ENCODE measurements at places on chromosomes 2 and 18.

GRCh38 chr18:48866028-48866733 is 84.6 kb downstream of the SMAD7 start:
- DNase-seq = no peak

DNA sequence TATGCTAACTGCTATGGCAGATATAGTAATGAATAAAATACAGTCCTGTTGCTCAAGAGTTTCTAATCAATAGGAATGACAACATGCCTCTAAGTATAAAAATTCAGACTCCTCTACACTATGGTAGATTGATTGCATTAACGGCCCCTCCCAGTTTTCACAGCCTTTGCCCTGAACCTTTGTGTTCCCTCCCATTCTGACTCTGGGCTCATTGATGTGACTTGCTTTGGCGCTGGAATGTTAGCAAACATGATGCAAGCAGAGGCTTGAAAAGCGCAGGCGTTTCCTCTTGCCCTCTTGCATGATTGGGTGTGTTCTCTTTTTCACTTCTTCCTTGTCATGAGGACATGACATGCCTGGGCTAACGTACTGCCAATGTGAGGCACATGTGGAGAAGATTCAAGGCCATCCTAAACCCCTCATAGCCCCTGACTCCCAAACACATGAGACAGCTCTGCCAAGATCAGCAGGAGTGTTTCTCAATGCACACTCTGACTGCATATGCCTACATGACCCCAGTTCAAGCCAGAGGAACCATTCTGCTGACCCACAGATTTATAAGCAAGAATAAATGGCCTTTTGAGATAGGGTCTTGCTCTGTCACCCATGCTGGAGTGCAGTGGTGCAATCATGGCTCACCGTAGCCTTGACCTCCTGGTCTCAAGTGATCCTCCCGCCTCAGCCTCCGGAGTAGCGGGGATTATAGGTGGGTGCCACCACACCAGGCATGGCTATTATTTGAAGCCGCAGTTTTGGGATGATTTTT is 49.7 kb upstream of the CD28 start:
- peak; percentile 54 for DNase-seq

- peak; percentile 13 for DNase-seq
Measured at GRCh38 chr18:56522816-56523215, 115.6 kb downstream of the TXNL1 start.

DNA sequence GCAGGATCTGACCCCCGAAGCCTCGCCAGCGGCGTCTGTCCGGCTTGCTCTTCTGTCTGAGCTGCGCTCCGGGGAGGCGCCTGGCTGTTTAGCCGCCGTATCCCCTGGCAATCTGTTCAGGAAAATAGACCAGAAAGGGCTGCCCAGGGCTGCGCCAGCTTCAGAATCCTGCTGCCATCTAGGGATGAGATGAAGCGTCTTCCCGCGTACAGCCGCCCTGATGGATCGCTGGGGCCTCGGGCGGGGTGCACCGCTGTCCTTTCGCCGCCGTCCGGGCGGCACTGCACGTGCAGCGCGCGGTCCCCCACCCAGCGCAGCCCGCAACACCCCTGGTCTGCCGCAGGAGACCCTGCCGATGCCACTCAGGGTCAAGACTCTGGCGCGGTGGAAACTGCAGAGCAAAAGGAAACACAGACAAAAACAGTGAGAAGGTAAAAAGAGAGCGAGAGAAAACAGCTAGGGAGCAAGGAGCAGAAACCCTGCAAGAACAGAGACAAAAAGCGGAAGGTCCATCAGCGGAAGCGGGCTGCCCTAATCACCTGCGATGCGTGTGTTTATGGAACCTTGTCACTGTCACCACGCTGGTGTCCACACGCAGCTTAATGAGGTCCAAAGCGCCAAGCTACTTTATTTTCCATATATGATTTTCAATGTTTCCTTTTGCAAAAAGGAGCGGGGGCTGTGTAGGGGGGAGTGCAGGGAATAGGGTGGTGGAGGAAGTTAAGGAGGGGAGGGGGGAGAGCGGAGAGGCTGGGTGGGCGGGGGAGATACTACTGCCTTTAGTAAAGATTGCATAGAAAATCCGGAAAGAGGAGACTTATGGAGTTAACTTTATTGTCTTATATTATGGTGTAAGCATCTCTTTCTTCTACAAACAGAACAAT is 2113.3 kb upstream of the PIK3C3 start:
- DNase-seq = peak; percentile 92

GRCh38 chr2:74391209-74391579 is 11.1 kb upstream of the DCTN1 start:
- DNase-seq = no peak

DNA sequence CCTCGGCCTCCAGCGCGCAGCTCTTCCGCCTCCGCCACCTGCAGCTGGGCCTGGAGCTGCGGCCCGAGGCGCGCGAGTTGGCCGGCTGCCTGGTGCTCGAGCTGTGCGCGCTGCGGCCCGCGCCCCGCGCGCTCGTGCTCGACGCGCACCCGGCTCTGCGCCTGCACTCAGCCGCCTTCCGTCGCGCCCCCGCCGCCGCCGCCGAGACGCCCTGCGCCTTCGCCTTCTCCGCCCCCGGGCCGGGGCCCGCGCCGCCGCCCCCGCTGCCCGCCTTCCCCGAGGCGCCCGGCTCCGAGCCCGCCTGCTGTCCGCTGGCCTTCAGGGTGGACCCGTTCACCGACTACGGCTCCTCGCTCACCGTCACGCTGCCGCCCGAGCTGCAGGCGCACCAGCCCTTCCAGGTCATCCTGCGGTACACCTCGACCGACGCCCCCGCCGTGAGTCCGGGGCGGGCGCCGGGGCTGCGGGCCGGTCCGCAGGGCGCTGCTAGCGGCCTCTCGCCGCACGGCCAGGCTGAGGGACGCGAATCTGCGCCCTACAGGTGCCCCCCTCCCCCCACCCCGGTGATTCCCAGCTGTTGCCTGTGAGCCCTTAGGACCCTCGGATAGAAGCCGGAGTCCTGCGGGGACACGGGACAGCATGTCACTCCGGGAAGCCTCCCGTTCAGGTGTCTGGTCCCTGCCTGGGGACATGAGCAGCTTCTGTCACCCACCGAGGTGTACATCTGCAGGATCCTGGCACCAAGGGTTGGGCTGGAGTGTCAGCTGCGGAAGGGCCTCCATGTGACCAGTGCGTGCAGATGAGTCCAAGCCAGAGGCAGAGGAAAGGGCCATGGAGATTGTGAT is 616 bp downstream of the RNPEPL1 start:
- DNase-seq = peak; percentile 70

- no peak for DNase-seq
Measured at GRCh38 chr2:102269200-102269524, 42.2 kb upstream of the IL1RL1 start.

DNA sequence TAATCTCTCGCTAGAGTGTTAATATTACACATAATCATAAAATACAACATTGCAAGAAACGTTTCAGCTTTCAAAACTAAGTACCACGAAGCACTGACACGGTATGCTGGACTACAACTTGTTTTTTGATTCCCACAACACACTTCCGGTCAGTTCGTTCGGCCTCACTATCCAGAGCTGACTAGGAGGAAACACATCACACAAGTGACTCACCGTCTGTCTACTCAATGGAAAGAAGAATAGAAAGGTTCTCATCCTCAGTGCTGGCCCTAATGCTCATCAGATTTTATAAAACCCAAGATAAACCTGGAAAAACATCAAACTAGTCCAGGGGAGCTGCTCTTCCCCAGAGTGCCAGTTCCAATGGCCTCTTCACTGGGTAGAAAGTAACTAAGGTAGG is 42.9 kb downstream of the ZNF385B start:
- peak; percentile 53 for DNase-seq

- no peak for DNase-seq
Measured at GRCh38 chr2:115572746-115573145, 1130.3 kb downstream of the DPP10 start.

- no peak for DNase-seq
Measured at GRCh38 chr2:100286318-100286717, 36.0 kb downstream of the LONRF2 start.

DNA sequence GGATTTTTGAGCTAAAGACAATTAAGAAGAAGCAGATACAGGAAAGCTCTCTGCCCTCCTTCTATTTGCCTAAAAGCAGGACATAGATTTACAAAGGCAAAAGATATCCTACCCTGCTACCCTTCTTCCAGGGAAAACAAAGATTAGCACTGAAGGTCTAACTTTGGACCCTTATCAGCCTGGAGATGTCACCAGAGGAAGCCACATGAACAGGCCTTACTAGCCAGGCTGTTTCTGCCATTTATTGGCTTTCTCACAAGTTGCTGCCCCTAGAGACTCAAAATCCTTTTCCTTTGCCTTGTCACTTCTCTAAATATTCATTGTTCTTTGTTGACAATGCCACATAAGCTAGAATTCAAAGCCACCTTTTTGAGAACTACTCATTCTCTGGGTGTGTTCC is 147.3 kb downstream of the B3GNT2 start:
- DNase-seq = no peak

DNA sequence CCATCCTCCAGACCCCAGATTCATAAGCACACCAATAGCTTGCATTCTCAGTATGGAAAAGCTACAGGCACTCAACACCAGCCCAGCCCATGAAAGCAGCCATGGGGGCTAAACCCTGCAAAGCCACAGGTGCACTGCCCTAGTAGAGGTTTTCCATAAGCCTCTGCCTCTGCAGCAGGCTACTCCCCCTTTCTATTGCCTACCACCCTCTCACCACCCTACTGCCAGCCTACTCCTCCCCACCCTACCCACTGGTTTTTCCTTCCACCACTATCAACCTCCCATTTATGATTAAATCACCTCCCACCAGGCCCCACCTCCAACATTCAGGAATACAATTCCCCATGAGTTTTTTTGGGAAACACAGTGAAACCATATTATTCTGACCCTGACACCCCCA is 96.4 kb upstream of the TEKT4 start:
- no peak for DNase-seq

GRCh38 chr2:232955856-232956255 is 57.2 kb downstream of the NGEF start:
- DNase-seq = no peak

- no peak for DNase-seq
Measured at GRCh38 chr2:195569255-195569654, 87.8 kb upstream of the SLC39A10 start.

DNA sequence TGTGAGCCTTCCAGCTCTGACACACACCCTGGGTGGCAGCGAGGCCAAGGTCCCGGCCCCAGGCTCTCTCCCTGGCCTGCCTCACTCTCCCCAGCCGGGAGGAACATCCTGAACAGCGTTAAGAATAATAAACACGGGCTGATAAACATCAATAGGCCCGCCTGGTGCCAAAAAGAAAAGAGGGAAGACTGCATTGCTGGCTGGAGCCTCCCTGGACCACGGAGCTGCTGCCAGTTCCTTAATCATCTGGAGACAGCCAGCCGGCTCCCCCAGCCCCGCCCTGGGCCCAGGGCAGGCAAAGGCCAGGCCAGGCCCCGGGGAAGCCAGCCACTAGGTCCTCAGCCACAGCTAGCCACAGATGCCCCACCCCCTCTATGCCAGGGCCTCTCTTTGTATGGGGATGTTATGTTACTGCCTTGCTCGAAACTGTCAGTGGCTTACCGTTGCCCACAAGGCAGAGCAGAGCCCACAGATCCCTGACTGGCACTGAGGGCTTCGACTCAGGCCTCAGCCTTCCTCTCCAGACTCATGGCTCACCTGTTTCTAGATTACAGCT is 293.7 kb downstream of the DYSF start:
- DNase-seq = peak; percentile 13

- no peak for DNase-seq
Measured at GRCh38 chr2:218959761-218960308, 369 bp downstream of the CDK5R2 start.

DNA sequence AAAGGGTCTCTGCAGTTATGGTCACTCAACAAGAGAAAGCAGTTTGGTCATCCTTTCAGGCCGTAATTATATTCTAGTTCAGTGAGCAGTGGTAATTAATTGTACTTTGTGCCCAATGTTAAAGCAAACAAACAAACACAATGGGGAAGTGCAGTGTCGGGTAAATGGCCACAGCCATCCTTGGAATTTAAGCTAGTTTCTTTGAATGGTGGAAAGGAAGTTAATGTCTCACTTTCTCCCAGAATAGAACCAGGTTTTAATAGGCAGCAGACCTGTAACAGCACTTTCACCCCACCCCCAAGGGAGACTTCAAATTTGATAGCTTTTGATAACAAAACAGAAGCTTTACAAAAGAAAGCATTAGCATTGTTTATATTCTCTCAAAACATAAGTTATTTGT is 20.0 kb upstream of the ITGAV start:
- DNase-seq = peak; percentile 43

- DNase-seq = no peak
Measured at GRCh38 chr2:231634412-231634811, 41.7 kb downstream of the TEX44 start.

- no peak for DNase-seq
Measured at GRCh38 chr18:72588360-72588759, 44.2 kb upstream of the CBLN2 start.

GRCh38 chr18:44682871-44683221 is 2.2 kb downstream of the SETBP1 start:
- no peak for DNase-seq

DNA sequence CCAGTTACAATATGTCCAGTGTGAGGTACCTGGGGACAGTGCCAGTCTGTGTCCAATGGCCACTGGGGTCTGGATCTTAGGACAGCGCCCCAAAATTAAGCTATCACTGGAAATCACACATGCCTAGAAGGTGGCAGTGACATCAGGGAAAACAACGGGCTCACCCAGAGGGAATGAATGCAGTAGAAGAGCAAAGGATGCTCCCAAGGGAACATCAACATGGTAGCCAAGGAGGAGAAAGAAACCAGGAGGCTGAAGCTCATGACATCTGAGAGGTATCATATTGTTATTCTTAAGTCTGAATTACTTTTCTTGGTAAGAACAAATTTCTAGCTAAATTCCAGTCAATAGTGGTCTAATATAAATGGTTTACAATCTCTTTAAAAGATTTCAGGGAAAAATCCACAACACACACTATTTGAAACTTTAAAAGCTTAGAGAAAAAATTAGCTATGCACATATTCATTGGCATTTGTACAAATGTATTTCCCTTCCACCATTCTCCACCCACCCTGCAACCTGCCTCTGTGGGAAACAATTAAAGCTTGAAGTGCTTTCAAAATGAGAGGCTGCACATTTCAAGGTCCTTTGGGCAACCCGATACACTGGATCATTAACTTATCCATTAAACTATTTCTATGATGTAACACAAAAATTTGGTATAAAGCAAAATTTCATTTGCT is 55.5 kb downstream of the SIGLEC15 start:
- no peak for DNase-seq

GRCh38 chr2:111165084-111165483 is 44.4 kb downstream of the BCL2L11 start:
- no peak for DNase-seq

GRCh38 chr2:102082571-102083392 is 59.8 kb upstream of the IL1R1 start:
- peak; percentile 97 for DNase-seq

- DNase-seq = peak; percentile 70
Measured at GRCh38 chr2:229342376-229342775, 71.3 kb upstream of the PID1 start.

GRCh38 chr2:42141687-42142546 is 27.2 kb upstream of the EML4 start:
- DNase-seq = peak; percentile 89

DNA sequence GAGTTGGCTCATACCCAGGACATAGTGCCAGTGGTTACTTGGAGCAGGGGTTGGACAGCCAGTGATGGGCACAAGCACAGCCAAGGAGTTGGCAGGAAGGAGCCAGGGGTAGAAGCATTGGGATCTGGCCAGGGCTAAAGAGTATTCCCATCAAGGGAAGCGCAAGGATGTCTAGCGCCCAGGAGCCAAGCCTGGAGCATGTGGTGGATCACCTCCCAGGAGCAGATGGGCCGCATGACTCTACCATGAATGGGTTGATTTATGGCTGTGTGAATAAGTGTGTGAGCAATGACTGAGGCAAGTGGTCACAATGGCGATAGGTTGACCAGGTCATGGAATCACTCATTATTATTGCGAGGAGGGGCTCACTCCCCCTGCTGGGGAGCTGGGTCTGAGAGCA is 111.1 kb downstream of the FHOD3 start:
- no peak for DNase-seq
